Epithelial cell of prostate (primary cell): ENCODE measurements at places on chromosomes 12 and 14.
A peak's percentile ranks its signal among the peaks of the same experiment; 100 is the strongest.

DNA sequence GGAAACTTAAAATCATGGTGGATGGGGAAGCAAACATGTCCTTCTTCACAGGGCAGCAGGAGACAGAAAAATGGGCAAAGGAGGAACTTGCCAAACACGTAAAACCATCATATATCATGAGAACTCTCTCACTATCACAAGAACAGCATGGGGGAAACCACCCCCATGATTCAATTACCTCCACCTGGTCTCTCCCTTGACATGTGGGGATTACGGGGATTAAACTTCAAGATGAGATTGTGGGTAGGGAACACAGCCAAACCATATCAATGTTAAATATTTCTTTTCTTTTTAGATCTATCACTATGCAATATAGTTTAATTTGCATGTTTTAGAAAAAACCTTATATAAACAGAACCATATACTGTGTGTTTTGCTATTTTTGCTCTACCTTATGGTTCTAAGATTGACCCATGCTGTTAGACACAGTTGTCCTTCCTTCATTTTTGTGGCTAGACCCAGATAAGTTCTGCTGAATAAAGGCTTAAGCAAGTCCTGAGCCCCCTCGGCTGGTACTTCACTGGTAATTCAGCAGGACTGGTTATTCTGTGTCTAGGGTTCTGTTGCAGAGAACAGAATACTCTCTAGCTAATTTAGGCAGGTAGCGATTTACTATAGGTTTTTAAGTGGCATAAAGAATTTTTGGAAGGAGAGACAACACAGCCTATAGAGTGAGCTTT lies 253.7 kb upstream of the HMGA2 start:
- no peak for DNase-seq

GRCh38 chr12:115791331-115791730 lies 486.2 kb downstream of the MED13L start:
- no peak for DNase-seq

GRCh38 chr14:57492859-57493258 lies 798 bp downstream of the CCDC198 start:
- peak; percentile 14 for DNase-seq

DNA sequence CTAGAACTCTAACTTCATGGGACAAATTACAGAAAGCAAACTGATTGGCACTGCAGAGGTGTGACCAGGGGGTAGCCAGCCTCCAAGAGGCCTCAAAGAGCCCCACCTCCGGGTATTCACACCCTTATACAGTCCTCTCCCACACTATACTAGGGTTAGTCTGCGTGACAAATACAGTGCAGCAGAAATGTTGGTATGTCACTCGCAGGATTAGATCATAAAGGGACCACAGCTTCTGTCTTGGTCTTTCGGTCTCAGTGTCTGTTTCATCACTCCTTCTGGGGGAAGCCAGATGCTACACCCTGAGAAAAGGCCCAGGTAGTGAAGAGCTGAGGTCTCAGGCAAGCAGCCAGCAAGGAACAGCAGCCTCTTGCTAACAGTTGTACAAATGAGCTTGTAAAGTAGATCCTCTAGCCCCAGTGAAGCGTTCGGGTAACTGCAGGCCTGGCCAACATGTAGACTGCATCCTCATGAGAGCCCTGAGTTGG lies 68.9 kb upstream of the SAV1 start:
- no peak for DNase-seq

GRCh38 chr12:95323212-95323611 lies 105.6 kb downstream of the VEZT start:
- no peak for DNase-seq

GRCh38 chr14:59439256-59439965 lies 25.8 kb downstream of the GPR135 start:
- no peak for DNase-seq

DNA sequence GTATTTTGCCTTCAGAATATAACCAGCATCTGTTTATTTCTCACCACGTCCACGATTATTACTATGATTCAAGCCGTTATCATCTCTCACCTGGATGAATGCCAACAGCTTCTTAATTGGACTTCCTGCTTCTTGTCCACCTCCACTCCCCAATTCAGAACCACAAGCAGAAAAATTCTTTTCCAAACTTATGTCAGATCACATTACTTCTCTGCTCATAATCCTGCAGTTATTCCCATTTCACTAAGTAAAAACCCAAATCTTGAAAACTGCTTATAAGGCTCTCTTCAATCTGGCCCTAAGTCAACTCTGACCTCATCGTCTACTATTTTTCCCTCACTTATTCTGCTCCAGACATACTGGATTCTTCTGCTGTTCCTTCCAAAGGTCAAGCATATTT lies 2.0 kb downstream of the CRY1 start:
- no peak for DNase-seq

- DNase-seq = peak; percentile 16
These were observed 452.4 kb downstream of the KCNH5 start for GRCh38 chr14:62592877-62593276.

GRCh38 chr12:42469355-42470175 lies 120.0 kb downstream of the PRICKLE1 start:
- no peak for DNase-seq
